ENCODE measurements at places on chromosomes 5 and 9.
A peak's percentile ranks its signal among the peaks of the same experiment; 100 is the strongest.

- no peak for DNase-seq
These were observed 19.2 kb downstream of the DMAC1 start for GRCh38 chr9:7780261-7780988.

- DNase-seq, result no peak
These were observed 408.3 kb downstream of the MED10 start for GRCh38 chr5:5969942-5970483.

- no peak for DNase-seq
These were observed 55.8 kb downstream of the ANXA2R start for GRCh38 chr5:42984307-42984706.

- DNase-seq, result no peak
These were observed 654.7 kb downstream of the LRRC70 start for GRCh38 chr5:63233361-63233760.

DNA sequence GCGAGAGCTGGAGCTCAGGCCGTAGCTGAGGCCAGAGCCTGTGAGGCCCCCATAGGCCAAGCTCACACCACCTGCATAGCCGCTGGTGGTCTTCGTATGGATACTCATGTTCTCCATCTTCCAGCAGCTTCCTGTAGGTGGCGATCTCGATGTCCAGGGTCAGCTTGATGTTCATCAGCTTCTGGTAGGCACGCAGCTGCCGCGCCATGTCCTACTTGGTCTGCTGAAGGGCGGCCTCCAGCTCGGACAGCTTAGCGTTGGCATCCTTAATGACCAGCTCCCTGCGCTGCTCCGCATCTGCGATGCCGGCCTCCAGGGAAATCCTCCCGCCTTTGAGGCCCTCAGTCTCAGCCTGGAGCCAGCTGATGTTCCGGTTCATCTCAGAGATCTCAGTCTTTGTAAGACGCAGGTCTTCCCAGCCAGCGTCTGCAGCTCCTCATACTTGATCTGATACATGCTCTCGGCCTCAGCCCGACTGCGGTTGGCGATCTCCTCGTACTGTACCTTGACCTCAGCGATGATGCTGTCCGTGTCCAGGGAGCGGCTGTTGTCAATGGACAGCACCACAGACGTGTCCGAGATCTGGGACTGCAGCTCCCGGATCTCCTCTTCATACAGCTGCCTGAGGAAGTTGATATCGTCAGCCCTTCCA lies 172.1 kb downstream of the PPP2R2B start:
- no peak for DNase-seq

- no peak for DNase-seq
These were observed 190.8 kb upstream of the RASA1 start for GRCh38 chr5:87076931-87077330.

- no peak for DNase-seq
These were observed 9.3 kb upstream of the COL5A1 start for GRCh38 chr9:134632329-134632728.

DNA sequence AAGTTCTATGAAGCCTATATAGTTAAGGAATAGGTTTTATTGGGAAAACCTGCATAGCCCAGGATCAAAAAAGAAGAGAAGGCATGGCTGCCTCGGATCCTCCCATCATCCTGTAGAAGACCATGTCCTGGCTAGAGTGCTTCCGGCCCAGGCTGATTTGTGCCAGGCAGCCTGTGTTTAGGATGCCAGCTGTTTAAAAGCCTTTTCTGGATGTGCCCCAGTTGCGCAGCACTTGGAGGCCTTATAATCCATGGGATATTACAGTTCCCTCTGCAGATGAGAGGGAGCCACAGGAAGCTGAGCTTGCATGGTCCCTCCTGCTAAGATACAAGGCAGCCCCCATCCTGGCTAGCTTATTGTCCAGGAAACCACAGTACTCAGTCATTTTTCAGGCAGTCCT lies 97.9 kb downstream of the CHSY3 start:
- no peak for DNase-seq

DNA sequence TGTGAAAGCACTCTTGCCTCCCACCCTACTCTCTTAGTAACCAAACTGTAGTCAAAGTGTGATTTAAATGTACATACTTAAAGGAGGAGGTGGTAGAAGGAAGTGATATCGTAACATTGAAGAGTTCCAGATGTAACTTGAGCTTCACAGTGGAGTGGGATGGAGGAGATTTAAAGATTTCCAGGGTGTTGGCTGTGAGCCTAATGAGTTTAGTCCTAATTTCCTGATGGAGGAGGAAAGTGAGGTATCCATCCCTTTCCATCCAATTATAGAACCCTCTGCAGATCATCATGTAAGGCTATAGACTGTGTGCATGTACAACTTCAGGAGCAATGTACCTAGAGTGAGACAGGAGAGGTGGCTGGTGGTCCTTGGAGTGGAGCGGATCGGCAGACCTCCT lies 1163.9 kb upstream of the SEMA6A start:
- no peak for DNase-seq

GRCh38 chr9:96135076-96135752 lies 166.8 kb downstream of the HSD17B3 start:
- no peak for DNase-seq

GRCh38 chr5:35356725-35357124 lies 126.4 kb upstream of the PRLR start:
- DNase-seq, result no peak

- no peak for DNase-seq
These were observed 15.7 kb downstream of the MTRR start for GRCh38 chr5:7884491-7885267.

DNA sequence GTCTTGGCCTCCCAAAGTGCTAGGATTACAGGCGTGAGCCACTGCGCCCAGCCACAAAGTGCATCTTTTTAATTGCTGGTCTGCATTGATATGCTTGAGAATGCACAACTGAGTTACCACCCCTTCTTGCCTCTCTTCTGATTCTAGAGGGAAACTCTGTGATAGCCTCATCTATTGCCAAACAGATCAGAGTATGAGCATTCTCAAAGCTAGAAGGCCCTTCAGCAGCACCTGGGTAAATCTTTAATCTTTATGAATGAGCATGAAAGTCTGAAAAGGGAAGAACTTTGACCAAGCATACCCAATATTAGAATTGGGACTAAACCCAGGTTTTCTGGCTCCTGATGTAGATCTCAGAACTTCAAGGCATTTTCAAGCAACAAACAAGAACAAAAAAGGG lies 298.3 kb upstream of the TNC start:
- DNase-seq, result no peak

DNA sequence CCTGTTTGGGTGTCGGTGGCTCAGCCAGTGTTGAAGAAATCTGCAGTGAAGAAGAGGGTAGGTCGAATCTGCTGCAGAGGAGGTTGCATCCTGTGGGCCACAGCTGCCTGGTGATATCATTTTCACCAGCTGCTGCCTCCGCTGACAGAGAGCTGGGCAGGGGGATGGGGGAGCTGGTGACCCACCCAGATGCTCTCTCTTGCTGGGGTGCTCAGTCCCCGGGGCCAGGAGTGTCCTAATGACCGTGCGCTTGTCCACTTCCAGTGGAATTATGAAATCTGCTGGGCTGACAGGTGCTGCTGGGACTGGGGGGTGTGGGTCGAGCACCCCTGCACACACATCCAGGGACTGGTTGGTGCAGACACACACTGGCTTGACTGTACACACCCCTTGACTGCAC lies 83.2 kb upstream of the IRX4 start:
- no peak for DNase-seq

GRCh38 chr5:101932599-101932998 lies 363.5 kb downstream of the SLCO4C1 start:
- no peak for DNase-seq

DNA sequence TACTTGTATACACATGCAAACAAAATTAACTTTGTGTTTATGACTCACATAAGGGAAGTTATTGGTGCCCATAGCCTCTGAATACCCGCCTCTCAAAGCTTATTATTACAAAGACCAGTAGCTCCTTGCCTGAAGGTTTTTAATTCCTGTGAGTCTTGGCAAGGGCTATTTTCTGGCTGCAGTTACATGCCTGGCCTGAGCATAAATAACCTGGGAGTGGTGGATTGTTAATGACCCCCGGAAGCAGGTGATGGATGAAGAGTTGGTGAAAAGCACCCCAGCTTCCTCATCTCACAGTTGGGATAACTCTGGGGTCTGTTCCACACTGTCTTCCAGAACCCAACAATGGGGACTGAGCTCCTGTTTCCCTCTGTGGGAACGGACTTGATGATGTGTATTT lies 594.5 kb downstream of the PDE4D start:
- no peak for DNase-seq

- peak; percentile 50 for DNase-seq
These were observed 9.3 kb upstream of the KIF4B start for GRCh38 chr5:155004138-155004744.

DNA sequence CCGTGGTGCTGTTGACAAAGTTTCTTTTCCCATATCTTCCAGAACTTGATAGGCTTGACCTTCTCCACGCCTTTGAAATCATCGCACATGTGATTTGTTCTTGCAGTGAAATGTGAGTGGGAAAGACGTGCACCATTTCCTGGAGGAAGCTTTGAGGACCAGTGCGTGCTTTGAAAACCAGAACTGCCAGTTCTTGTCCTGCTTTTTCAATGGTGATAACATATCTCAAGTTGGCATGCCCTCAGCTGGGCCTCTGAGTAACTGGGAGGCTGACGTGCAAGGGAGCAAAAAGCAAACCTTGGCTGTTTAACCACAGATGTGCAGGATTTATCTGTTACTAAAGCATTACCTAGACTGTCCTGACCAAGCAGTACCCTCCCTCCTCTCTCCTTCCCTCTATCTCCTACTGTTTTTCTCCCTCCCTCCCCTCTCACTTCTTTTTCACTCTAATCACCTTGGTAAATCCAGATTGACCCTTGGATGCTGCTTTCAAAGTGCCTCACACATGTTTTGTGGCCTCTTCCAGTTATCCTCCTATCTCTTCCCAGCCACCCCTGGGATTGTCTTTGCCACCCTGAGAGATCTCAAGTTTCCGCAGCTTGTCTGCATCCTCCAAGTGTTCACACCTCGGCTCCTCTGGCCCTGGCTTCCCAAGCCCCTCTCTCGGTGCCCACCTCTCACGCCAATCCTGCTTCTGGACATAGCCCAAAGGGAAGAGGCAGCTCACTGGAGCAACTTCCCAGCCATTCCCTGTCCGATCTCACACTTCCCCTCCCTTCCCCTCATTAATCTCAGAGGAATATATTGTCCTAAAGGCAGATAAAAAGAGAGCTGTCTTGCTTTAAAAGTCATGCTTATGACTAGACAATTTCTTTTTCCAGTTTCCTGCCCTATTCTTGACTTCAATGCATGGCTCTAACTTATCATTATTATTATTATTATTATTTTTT lies 198.3 kb downstream of the ERCC6L2 start:
- no peak for DNase-seq

GRCh38 chr5:178287091-178287790 lies 54.6 kb upstream of the PHYKPL start:
- no peak for DNase-seq

DNA sequence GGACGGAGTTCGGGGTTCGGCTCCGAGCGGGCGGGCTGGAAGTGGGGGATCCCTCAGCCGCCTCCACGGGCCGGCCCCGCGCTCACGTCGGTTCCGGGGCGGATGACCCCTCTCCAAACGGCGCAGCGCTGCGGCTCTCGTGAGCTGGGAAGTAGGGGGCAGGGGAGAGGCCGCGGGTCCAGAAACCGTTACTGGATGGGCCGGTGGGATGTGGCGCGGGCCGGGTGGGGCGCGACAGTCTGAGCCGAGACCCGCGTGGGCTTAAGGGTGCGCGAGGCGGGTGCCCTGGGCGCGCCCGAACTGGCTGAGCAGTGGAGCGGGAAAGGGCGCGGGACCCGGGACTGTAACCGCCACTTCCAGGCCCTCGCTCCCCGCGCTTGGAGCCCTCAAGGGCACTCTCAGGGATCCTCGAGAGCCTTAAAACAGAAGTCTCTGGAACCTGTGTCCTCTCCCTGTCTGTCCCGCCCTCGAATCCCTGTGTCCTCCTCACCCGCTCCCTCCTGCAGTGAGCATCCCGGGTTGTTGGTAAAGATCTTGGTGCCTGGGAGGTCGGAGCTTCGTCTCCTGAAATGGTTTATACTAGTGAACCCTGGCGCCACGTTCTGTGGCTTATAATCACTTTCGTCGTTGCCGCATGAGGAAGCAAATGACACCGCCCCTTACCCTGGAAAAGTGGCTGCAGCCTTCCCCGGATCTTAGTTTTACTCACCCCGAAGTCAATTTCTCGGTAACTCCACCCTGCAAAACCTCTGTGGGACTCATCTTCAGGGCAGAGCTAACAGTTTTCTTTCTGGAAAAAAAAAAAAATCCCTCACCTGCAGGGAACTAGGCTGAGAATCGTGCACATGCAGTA lies 571 bp upstream of the MARCHF11 start:
- DNase-seq, result no peak

GRCh38 chr5:66933066-66933465 lies 263.5 kb downstream of the CD180 start:
- no peak for DNase-seq

- DNase-seq, result no peak
These were observed 149.9 kb upstream of the HMHB1 start for GRCh38 chr5:143662020-143662419.

GRCh38 chr5:79111387-79111959 lies at the start of gene BHMT:
Gene BHMT (plus strand): TSS chr5:79111809. CDS start chr5:79111886, 77 bp downstream.
- DNase-seq, result no peak

DNA sequence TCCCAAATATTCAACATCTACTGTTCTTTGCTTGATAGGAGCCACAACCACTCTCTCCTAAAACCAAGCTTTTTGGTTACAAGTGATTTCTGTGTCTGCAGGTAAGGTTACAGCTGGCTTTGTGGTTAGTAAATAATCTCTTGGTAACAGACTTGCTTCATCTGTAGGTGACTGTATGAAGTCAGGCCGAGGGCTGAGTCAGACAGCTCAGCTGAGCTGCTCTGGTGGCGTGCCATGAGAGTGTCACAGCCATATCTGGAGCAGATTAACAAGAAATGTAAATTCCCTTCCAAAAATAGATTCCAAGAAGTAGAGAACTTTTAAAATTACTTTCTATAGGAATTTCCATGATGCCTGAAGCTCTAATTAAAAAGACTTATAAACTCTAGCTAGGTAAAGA lies 23.7 kb upstream of the TAS2R1 start:
- DNase-seq, result no peak

- DNase-seq, result peak; percentile 15
These were observed 58.8 kb downstream of the SLC1A1 start for GRCh38 chr9:4548811-4549725.

DNA sequence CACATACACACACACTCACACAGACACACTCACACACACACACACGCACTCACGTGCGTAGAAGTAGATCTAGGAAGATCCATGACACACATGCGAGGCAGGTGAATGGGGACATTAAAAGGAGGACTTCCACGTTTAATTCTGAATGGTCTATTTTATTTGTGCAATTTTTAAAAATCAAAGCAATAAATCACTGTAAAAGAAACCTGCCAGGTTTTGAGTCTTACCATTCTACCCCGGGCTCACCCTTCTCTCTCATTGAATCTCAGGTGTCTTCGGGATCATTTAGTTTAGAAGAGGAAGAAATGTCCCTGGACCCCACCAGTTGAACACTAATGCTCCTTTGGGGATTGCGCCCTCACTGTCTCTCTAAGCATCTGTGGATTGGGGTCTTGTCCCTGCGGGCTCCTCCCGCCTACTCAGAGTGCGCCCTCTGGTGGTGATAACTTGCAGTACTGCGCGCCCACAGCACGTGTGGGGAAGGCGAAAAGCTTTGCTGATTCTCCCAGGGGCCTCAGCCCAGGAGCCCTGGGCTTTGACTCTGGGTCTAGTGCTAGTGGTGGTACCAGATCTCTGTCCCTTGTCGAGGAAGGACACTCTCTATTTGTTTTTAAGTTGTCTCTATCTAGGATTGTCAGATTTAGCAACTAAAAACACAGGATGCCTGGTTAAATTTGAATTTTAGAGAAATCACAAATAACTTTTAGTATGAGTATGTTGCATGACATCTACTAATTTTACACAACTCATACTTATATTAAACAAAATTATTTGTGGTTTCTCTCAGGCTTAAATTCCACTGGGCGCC lies 34.8 kb downstream of the BOD1 start:
- DNase-seq, result peak; percentile 41
